Fibroblast of skin of right biceps (primary cell): ENCODE measurements at places on chromosomes 2 and 18.

GRCh38 chr2:102176172-102176571, 10.7 kb upstream of the IL1RL2 start:
- DNase-seq = no peak

DNA sequence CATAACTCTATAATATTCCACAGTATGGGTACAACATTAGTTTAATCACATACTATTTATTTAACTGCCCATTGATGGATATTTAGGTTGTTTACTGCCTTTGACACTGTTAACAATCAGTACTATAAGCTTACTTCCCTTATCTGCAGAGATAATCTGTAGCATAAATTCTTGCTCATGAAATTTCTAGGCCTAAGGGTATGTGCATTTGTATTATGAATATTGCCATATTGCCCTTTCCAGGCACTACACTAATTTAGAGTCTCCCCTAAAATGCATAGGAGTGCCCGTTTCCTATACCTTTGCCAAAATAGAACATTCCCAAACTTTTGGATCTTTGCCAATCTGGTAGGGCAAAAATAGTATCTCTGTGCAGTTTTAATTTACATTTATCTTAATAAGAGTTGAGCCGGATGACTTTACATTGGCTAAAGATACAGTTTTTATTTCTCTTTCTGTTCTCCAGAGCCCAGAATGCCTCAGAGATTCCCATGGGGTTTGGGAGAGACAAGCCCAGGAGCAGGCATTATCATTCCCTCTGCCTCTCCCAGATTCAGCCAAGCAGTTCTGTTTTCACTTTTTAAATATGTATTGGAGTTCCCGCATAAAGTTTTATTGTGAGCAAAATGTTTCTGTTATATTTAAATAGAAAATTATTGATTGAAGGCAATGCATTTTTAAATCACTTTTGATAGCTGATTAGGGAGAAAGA, 102.8 kb downstream of the CAPN13 start:
- no peak for DNase-seq

DNA sequence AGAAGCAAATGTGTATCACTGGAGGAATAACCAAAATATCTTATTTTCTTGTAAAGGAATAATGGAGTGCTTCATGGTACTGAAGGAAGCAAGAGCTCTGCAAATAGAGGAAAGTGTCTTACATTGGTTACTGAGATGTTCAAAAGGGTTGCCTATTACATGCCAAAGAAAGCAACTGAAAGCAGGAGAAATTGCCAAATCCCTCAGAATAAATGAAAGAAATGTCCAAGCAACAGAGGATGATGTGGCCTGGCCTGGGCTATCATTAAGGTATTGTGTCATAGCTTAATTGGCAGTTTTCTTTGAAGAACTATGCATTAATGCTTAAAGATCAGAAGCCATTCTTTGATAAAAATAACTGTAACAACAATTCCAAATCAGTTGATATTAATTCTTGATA, 173.7 kb downstream of the RAB3GAP1 start:
- no peak for DNase-seq

DNA sequence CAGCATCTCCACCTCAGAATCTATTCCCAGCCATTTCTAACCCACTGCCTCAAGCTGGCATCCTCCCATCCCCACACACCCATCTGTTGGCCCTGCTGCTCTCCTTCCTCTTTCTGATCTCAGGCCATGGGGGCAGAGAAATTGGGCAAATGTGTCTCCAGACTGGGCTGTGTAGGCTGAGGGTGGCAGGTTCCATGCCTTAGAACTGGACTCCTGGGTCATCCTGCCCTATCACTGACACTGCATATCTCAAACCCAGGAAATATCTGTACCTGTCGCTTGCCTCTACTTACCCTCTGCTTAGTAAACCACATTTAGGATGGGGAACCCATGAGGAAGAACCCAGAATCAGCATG, 1.8 kb downstream of the WNT10A start:
- DNase-seq = no peak
